SJSA1 (cell line): ENCODE measurements at places on chromosomes 3 and 15. TPM values are rescaled to one million over a fixed set of nuclear protein-coding genes. Genes with fewer than 3 reads are reported as not detected.

EIF4E3 gene
- total RNA-seq: 0.91 and 2.3 TPM in 2 replicates

DNA sequence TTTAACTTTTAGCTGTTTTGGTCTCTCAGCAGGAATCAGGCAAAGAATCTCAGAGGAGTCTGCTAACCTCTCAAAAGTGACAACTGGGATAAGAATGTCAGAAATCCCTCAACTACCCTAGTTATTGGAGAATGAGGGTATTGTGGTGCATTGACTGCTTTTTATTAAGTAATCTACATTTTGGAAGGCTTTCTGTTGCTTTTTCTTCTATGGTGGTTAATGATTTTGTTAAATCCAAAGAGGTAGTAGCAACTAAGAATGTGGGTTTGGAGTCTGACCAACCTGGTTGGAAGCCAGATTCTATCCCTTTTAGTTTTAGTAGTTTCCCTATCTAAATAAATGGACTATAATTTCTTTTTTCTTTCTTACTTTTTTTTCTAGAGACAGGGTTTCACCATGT is 94.7 kb upstream of the RNF7 start:
- DNase-seq: no peak
- H3K36me3 ChIP-seq: no peaks in the 10 kb centered on the region
- no peak overlapping the region for H3K4me3 ChIP-seq
- no peaks in the 10 kb centered on the region for H3K27me3 ChIP-seq
- H3K4me1 ChIP-seq: no peaks in the 10 kb centered on the region

MUC20 gene
- total RNA-seq: not detected in 2 replicates

- peak overlapping the region; percentile 67 for H3K27ac ChIP-seq
- no peaks in the 10 kb centered on the region for H3K27me3 ChIP-seq
- H3K36me3 ChIP-seq: 0 out of 2 replicates have a peak, but pooled peaks cover 1% of the 10 kb centered on the region
- no peak overlapping the region for H3K4me3 ChIP-seq
- peaks cover 76% of the 10 kb centered on the region for H3K4me1 ChIP-seq
Measured at GRCh38 chr15:25789616-25789999, 73.5 kb downstream of the ATP10A start.

SPINK8 gene
- not detected in 2 replicates for total RNA-seq

- H3K4me3 ChIP-seq: no peak overlapping the region
- H3K36me3 ChIP-seq: no peaks in the 10 kb centered on the region
- peaks cover 12% of the 10 kb centered on the region for H3K4me1 ChIP-seq
- DNase-seq: no peak
Measured at GRCh38 chr3:66048051-66048395, 9.3 kb upstream of the MAGI1 start.

DNA sequence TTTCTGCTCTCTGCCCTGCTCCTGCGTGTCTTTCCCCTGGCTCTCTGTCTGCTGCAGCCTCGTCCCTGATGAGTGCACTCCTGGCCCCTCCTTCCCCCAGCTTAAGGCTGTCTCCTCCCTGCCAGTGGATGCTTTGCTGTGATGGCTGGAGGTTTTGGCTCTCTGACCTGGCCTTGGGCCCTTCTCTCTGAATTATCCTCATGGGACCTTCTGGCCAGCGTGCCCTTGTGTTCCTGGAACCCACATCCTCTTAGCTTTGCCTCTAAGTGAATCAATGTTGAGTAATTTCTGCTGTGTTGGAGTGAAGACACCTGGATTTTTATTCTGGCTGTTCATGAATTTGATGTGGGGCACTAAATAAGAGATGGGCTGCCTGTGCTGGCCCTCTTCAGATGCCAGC is 9.8 kb upstream of the TNFAIP8L3 start:
- H3K27me3 ChIP-seq: no peaks in the 10 kb centered on the region
- no peaks in the 10 kb centered on the region for H3K36me3 ChIP-seq
- no peak for DNase-seq
- H3K27ac ChIP-seq: no peak overlapping the region
- no peaks in the 10 kb centered on the region for H3K4me1 ChIP-seq
- no peak overlapping the region for H3K4me3 ChIP-seq

GRCh38 chr3:37147666-37148065 is 26.7 kb downstream of the LRRFIP2 start:
- peaks cover 81% of the 10 kb centered on the region for H3K36me3 ChIP-seq
- H3K27me3 ChIP-seq: no peaks in the 10 kb centered on the region
- H3K4me3 ChIP-seq: no peak overlapping the region

GRCh38 chr3:157384491-157384890 is 52.2 kb upstream of the PTX3 start:
- peaks cover 16% of the 10 kb centered on the region for H3K4me1 ChIP-seq
- no peaks in the 10 kb centered on the region for H3K27me3 ChIP-seq
- H3K4me3 ChIP-seq: no peak overlapping the region

- H3K27ac ChIP-seq: peak overlapping the region; percentile 99
- no peak for DNase-seq
- peaks cover 77% of the 10 kb centered on the region for H3K4me1 ChIP-seq
- peak overlapping the region; percentile 83 for H3K4me3 ChIP-seq
- no peaks in the 10 kb centered on the region for H3K27me3 ChIP-seq
Measured at GRCh38 chr15:60395276-60396011, 2.3 kb downstream of the ANXA2 start.

DNA sequence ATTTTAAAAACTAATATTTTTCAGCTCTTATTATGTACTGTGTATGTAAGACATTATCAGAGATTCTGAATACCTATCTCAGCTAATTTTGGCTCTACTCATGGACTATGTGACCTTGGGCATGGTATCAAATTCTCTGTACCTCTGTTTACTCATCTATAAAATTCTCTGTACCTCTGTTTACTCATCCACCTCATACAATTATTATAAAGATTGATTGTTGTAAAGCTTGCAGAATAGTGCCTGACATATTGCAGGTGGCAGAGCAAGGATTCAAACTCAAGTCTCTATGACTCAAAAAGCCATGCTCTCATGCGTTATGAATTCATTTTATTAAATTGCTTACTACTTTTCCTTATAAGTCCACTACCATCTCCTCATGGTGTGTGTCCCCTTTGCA is 151.9 kb upstream of the ARL6 start:
- H3K27ac ChIP-seq: no peak overlapping the region
- no peaks in the 10 kb centered on the region for H3K4me1 ChIP-seq
- H3K27me3 ChIP-seq: no peaks in the 10 kb centered on the region
- no peaks in the 10 kb centered on the region for H3K36me3 ChIP-seq
- H3K4me3 ChIP-seq: no peak overlapping the region
- no peak for DNase-seq

COL6A5 gene
- not detected in 2 replicates for total RNA-seq

CSNK1G1 gene
- 9.2 and 14.2 TPM in 2 replicates for total RNA-seq

PLSCR5 gene
- not detected in 2 replicates for total RNA-seq

- no peaks in the 10 kb centered on the region for H3K27me3 ChIP-seq
- no peak overlapping the region for H3K4me3 ChIP-seq
- peaks cover 7% of the 10 kb centered on the region; the same call in 1 of the 2 replicates for H3K36me3 ChIP-seq
- no peak overlapping the region for H3K27ac ChIP-seq
- H3K4me1 ChIP-seq: peaks cover 7% of the 10 kb centered on the region
- DNase-seq: no peak
Measured at GRCh38 chr15:57172925-57173324, 203.4 kb upstream of the CGNL1 start.

DNA sequence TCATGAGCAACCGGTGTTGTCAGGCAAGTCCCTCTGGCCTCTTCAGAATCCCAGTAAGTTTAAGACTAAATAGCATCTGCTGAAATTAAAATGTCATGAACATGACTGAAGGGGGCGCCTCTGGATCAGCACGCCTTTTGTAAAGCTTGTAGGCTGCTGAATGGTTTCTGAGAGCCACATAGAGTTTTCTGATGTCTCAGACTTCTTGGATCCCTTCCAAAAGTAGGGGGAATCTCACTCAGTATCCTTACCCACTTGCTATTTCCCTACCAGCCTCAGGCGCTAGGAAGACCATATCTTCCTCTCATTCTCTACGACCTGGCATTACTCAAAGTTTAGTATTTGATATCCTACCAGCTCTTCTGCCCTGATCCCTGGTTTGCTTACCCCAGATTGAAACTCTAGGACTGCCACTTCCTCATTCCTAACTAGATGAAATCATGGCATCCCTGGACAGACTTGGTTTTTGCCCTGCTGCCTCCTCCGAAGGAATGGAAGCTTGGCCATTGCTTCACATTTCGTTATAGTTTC is 62.7 kb upstream of the CD47 start:
- no peaks in the 10 kb centered on the region for H3K36me3 ChIP-seq
- DNase-seq: peak; percentile 15
- no peak overlapping the region for H3K4me3 ChIP-seq
- H3K27me3 ChIP-seq: no peaks in the 10 kb centered on the region
- no peak overlapping the region for H3K27ac ChIP-seq

DNA sequence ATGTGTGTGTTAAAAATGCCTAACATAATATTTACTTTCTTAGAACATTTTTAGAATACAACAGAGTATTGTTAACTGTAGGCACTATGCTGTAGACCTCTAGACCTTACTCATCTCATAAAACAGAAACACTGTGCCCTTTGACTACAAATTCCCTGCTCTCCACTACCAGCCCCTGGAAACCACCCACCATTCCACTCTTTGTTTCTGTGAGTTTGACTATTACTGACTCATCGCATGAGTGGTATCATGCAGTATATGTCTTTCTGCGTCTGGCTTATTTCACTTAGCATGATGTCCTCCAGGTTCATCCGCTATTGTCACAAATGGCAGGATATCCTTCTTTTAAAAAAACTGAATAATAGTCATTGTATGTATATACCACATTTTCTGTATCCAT is 216.7 kb upstream of the CFAP20DC start:
- peak; percentile 78 for DNase-seq
- H3K27ac ChIP-seq: peak overlapping the region; percentile 63
- H3K27me3 ChIP-seq: no peaks in the 10 kb centered on the region
- no peak overlapping the region for H3K4me3 ChIP-seq

ITIH1 gene
- total RNA-seq: not detected in 2 replicates

DNA sequence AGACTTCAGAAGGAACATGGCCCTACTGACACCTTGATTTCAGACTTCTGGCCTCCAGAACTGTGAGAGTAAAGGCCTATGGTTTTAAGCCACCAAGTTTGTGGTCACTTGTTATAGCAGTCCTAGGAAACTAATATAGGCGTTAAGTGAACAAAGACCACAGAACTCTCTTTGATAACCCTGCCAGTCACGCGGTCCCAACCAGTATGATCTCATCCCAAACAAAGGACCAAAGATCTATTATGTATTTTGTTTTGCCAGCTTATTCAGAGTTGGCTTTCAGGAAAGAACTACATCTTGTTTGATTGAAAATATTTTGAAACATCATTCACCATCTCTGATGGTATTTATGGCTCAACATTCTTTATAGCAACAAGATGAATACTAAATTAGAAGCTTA is 294.4 kb upstream of the SLCO3A1 start:
- H3K4me1 ChIP-seq: peaks cover 11% of the 10 kb centered on the region; the same call in 1 of the 2 replicates
- no peak overlapping the region for H3K4me3 ChIP-seq
- H3K27me3 ChIP-seq: no peaks in the 10 kb centered on the region
- no peak overlapping the region for H3K27ac ChIP-seq
